ENCODE measurements at places on chromosomes 5 and 9. TPM values are rescaled to one million over a fixed set of nuclear protein-coding genes. Genes with fewer than 3 reads are reported as not detected.

The SH2D3C gene
- total RNA-seq: 2.8 TPM

The PCDHGA1 gene
- total RNA-seq: 0.31 TPM

The GALNT12 gene
- 156 TPM for total RNA-seq

The FBN2 gene
- total RNA-seq: 2.0 TPM

The CDC14B gene
- 16.5 TPM for total RNA-seq

The ANKRD18A gene
- total RNA-seq: 12.2 TPM

The RETREG1 gene
- 63.7 TPM for total RNA-seq

The RNF224 gene
- total RNA-seq: not detected

The CSF1R gene
- 6.9 TPM for total RNA-seq

The UNC13B gene
- total RNA-seq: 69.4 TPM

The PCDHB4 gene
- 0.46 TPM for total RNA-seq

The PAEP gene
- not detected for total RNA-seq

The STPG3 gene
- total RNA-seq: not detected

The LCN15 gene
- 15.9 TPM for total RNA-seq

The PDGFRB gene
- total RNA-seq: 26.0 TPM

The CCNJL gene
- 19.0 TPM for total RNA-seq

The SLC35D2 gene
- 94.6 TPM for total RNA-seq

The C9orf50 gene
- 0.36 TPM for total RNA-seq

The PCDHGA11 gene
- total RNA-seq: 2.2 TPM

The GABRA1 gene
- not detected for total RNA-seq

The SLC38A9 gene
- 19.7 TPM for total RNA-seq

All from left colon (tissue), 2 donors.